ENCODE measurements at places on chromosomes 7 and 10.

- DNase-seq, result no peak
These were observed 135.4 kb upstream of the RSU1 start for GRCh38 chr10:16952610-16953009.

- no peak for DNase-seq
These were observed 9.7 kb downstream of the MXI1 start for GRCh38 chr10:110216942-110217661.

DNA sequence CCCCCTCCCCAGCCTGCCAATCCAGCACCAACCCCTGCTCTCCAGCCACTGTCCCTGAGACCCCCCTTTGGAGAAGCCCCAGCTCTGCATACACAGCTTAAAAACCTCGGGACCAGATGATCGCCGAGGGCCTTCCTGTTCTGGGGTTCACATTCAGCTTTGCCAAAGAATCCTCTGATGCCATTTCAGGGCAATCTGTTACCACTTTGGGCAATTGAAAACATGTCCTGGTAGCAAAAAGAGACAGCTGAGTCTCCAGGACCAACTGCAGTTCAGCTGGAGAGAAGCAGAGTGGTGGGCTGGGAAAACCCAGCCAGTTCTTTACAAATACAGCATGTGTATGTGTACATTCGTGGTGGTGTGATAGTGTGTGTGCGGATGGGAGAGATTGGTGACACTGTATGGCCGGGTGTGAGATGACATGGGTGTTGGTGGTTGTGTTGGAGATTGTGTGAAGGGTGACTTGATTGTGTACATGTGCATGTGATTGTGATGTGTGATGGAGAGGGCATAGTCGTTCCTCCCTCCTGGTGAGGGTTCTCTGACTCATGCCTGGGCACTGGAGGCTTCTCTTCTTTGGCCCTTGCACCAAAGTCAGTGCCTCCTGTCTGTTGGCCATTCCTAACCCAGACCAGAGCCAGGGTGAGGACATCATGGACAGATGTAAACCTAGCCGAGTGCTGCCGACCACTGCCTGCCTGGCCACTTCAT, 48.5 kb upstream of the AQP1 start:
- DNase-seq, result no peak

- DNase-seq, result no peak
These were observed 95.0 kb downstream of the VPS50 start for GRCh38 chr7:93327006-93327633.

- DNase-seq, result no peak
These were observed 115.8 kb downstream of the PLXDC2 start for GRCh38 chr10:19931894-19932590.

GRCh38 chr7:148327379-148327778, 263.2 kb upstream of the C7orf33 start:
- DNase-seq, result no peak

GRCh38 chr7:134954197-134955082, 31.9 kb upstream of the AGBL3 start:
- DNase-seq, result peak; percentile 47

Measured in GM20000 (cell line).